ENCODE measurements at places on chromosomes 1 and 21.
A peak's percentile ranks its signal among the peaks of the same experiment; 100 is the strongest.

DNA sequence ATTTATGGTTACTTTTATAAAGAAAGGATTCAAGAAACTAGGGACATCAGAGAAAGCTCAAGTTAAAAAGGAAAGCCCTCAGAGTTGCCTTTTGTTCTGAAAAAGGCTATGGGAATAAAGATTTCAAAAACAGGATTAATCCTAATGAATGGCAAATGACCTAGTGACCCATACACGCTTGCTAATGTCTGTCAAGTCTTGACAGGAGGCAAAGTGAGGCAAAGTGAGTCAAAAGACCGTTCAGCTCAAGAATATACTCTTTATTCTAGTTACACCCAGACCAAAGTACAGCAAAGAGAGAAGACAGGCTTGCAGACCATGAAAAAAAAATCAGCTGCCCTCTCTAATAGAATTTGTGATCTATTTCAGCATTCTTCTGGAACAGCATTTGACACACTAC, 3.5 kb downstream of the ZNF436 start:
- DNase-seq: no peak

GRCh38 chr21:15493646-15494045, 236.1 kb upstream of the USP25 start:
- no peak for DNase-seq

GRCh38 chr1:64199154-64199553, 4.3 kb upstream of the UBE2U start:
- DNase-seq: no peak

DNA sequence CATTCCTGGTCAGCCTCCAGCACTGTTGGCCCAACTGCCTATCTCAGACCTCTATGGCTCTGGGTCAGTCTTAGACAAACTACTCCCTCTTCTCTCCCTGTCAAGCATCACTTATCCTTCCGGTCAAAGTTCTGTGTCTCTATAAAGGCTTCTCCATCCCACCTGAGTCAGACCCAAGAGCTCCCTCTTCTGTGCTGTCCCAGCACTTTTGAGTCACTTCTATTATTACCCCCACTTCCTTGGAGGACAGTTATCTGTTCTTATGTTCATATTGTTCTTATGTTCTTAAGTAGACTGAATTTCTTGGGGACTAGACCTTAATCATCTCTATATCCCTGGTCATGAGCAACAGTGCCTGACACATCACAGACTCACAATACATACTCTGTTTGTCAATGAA, 29.2 kb upstream of the IL10 start:
- no peak for DNase-seq

- DNase-seq: no peak
Measured at GRCh38 chr1:56968878-56969495, 3.2 kb upstream of the C8B start.

DNA sequence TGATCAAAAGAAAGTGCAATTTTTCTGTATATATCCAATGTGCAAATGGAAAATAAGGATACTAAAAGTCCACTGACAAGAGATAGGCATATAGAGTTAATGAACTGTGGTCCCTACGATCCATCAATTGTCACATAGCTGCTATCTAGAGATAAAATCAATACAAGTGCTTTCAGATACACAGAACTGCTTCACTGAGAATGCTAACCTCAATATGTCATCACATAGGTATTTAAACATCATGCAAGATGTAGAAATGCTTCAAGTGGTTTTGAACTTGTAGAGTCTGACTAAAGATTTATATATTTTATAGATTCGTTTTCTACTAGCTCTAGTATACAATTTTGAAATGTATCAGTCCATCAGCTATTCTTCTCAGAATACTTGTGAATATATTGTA, 1604.7 kb downstream of the PLA2G4A start:
- no peak for DNase-seq

DNA sequence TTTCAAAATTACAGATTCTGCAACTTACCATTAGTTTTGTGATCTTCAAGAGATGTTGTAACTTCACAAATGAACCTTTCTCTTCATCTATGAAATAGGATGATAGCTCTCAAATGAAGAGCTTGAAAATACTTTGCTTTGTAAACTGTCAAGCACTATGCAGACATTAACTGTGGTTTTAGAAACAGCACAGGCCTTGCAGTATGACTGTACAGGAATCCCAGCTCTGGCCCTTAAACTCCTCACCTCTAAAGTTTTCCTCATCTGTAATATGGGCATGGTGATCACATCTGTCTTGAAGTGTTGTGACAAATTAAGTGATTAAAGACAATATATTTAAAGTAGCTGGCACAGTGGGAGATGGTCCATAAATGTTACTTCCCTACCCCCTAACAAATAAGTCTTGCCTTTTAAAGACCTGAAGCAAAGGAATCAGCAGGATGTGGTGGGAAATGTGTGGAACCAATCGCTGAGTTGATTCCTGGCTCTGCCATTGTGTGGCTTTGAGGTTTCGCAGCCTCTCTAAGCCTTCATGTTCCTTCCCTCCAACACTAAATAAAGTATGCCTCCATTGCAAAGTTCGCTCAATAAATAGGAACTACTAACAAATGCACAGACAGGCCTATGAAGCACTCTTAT, 5.5 kb upstream of the PTP4A2 start:
- DNase-seq: no peak

GRCh38 chr1:23903754-23904153, 9.4 kb downstream of the CNR2 start:
- no peak for DNase-seq

DNA sequence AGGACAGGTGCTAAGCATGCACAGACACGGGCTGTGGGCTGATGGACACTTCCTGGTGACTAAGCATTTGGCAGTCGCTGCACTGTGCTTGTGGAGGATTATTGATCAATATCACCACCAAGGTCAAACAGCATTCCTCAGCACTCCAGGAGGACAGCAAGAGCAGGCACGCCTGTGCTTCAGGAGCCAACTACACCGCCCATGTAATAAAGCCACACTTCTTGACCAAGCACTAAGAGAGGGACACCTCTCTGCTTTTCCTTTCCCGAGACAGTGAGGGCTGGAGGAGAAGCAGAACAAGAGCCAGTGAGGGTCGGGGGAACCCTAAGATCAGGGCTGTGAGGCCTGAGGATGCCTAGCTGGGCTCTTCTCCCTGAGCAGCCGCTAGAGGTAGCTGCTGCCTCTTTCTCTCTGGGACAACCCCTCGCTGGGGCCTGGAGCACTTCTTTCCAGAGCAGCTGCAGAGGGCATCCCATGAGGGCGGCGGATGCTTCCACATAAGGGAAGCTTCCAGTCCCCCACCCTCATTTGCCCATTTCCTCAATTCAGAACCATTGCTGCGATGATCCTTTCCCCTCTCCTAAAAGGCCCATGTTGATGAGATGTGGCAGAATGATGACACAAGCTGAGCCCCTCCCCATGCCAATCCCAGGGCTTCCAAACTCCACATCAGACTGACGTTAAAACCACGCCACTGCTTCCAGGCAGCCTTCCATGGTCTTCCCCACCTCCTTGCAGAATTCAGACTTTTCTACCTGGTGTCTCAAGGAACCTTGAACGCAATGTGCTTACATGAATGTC, 19.1 kb downstream of the RAB7B start:
- peak; percentile 59 for DNase-seq

- DNase-seq: peak; percentile 33
Measured at GRCh38 chr21:45074818-45075595, 627 bp downstream of the ADARB1 start.

GRCh38 chr1:234175363-234175762, 197.9 kb upstream of the COA6 start:
- DNase-seq: no peak

DNA sequence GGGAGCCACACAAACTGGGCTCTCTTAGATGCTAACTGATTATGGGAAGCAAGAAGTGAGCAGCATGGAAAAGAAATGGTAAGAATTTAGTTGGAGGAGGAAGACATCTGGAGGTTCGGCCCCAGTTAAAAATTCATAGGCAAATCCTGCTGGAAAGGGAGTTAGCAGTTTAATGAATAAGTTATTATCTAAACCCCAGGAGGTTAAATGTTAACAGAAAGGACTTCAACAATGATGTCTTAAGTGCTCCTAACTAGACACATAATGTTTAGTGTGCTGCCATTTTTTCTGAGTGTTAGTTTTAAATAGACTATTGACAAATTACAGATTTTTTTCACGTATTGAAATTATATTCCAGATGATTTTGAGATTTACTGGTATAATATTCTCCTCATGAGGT, 1265.3 kb upstream of the ADGRL2 start:
- DNase-seq: no peak

DNA sequence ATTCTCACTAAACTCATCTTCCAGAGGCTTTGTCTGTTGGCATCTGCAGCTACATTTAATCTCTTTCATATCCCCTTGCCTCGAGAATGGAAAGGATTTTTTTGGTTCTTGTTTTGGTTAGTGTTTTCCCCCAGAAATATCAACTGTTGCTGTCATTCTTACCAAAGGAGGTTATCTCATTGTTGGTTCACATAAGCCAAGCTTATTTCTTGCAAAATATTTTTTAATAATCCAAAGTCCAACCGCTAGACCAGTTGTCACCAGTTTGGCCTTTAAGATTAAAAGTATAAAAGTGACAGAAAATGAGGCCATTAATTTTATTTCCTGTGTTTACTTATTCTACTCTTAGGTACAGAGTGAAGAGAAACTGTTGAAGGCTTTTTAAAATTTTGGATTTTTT, 66.5 kb upstream of the PROX1 start:
- no peak for DNase-seq

DNA sequence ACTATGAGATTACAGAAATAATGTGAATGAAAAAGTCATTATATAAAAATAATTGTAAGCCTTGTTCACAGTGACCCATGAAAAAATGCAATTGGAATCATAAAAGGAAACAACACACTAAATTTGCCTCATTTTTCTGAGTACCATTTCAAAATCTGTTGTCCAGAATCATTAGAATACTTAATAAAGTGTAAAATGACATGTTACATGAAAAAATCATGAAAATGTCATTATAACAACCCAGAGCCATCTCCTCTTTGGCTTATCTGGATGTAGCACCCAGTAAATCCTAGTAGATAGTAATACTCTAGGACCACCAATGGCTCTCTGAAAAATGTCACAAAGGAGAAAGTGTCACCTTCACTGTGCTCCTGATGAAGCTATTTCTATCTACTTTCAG, 76.5 kb downstream of the DDAH1 start:
- no peak for DNase-seq

GRCh38 chr1:20028726-20029125, 41.3 kb upstream of the PLA2G5 start:
- no peak for DNase-seq

- DNase-seq: no peak
Measured at GRCh38 chr1:241163363-241163762, 193.6 kb downstream of the RGS7 start.

GRCh38 chr1:6271554-6271953, 10.7 kb upstream of the GPR153 start:
- no peak for DNase-seq

DNA sequence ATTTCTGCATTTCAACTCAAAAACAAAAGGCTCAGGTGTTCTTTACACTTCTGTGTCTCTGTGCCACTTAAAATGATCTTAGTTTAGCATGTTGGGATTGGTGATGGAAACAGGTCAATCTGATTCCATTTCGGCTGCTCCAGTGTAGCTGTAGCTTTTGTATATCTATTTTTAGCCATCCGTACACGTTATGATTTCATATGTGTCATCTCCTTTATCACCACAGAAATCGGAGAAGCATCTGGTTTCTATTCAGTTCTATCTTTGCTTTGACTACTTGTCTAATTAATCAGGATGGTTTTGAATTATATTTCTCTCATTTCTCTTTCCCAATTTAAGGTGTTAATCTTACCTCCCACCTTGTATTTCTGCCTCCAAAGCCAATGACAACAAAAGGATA, 41.1 kb downstream of the RGS21 start:
- DNase-seq: no peak

DNA sequence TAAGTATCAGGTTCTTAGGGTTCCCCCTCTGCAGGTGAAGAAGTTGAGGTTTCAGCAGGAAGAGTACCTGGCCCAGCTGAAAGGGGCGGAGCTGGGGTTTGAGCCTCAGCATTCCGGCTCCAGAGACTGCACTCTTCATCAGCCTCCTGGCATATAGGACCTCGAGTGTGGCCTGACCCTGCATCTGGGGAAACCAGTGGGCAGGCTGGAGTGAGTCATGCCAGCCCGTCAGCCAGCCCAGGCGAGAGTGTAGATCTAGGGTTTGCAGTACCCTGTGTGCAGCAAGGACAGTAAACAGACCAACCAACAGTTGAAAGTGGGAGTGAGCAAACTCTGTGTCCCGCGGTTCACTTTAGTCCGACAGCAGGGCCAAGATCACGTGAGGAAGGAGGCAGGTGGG, 14.1 kb downstream of the MFSD2A start:
- DNase-seq: no peak

DNA sequence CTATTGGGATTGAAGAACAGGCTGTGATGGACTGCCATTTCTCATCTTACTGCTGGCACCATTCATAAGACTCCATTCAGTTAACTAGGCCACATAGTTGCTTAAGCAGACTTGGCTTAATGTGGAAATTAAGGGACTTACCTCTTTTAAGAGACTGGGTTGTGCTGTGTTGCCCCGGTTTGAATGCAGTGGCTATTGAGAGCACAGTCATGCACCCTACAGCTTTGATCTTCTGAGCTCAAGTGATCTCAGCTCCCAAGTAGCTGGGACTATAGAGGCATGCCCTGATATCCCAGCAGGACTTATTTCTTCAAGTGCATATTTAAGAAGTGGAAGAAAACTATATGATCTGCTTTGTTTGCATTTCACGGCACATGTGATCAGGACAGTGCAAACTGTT, 181.1 kb downstream of the RASAL2 start:
- no peak for DNase-seq

DNA sequence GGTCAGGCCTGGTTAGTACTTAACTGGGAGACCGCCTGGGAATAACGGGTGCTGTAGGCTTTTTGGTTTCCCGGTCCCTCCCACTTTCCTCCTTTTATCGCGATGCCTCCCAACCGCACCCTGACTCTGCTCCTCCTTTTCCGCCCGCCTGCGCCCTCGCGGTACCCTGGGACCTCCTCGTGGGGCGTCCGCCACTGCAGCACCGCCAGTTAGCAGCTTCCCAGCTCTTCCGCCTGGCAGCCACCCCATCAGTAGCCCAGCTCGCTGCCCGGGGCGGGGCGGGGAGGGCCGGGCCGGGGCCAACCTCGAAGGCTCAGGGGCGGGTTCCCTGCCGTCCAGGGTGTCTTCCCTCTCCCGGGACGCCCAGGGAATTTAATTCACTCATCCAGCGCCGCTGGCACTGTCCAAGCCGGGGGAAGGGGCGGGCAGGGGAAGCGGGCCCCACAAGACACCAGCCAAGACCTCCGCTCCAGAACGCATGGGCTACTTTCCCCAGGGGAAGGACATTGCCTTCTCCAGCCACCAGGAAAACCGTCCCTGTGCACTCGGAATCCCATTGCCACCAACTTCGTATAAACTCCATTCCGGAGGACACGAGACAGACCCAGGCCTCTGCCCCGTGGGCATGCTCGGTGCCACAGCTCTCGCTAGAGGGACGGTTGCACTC, 2.0 kb upstream of the ZNF678 start:
- no peak for DNase-seq

DNA sequence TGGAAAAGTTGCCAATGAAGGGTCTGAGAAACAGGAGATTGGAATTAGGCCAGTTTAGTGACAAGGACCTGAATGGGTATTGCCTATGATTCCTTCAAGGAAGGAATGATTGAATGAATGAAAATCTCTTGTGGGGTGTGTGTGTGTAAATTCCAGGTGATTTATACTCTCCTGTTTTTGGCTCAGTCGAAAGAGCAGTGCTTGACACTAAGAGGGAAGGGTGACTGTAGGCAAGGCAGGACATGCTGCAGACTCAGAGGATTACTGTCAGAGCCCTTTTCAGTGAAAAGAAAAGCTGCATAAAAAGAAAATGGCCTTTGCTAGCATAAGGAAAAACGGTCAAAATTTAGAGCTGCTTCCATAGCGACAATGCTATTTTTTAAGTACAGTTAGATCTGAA, 30.1 kb downstream of the C1orf21 start:
- DNase-seq: no peak

GRCh38 chr1:85864727-85865126, 156.5 kb upstream of the ZNHIT6 start:
- DNase-seq: no peak

Data from PC-9 (cell line).